Stimulated activated CD4-positive, alpha-beta T cell treated with anti-CD3 and anti-CD28 coated beads, Interleukin-1b, Interleukin-23, amount 100 ng/mL, for 1 hour (primary cell): ENCODE measurements at places on chromosomes 2 and 18.

DNA sequence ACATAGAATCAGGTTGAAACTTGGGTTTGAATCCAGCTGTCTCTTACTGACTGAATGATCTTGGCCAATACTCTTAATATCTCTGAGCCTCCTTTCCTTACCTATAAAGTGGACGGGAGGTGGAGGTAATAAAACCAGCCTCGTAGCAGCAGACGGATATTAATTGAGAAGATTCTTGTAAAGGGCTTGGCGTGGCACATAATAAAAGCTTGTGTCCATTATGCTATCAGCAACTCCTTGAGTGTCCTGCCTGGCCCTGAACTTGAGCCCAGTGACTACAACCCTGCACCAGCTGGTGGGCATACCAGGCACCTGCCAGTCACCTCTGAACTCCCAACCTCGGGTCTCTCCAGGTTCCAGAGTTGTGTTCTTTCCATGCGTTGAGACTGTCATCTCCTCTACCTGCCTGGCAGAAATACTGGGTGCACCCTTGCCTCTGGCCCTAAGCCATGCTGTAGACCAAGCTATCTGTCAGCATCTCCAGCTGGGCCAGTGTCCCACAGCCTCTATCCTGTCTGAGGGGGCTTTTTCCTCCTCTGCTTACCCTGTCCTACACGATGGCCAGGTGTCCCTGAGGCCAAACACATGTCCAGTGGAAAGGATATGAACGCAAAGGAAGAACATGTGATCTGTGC lies 9.7 kb downstream of the CAPN13 start:
- no peak for DNase-seq

GRCh38 chr2:182509-183122 lies 81.2 kb downstream of the SH3YL1 start:
- DNase-seq, result no peak

DNA sequence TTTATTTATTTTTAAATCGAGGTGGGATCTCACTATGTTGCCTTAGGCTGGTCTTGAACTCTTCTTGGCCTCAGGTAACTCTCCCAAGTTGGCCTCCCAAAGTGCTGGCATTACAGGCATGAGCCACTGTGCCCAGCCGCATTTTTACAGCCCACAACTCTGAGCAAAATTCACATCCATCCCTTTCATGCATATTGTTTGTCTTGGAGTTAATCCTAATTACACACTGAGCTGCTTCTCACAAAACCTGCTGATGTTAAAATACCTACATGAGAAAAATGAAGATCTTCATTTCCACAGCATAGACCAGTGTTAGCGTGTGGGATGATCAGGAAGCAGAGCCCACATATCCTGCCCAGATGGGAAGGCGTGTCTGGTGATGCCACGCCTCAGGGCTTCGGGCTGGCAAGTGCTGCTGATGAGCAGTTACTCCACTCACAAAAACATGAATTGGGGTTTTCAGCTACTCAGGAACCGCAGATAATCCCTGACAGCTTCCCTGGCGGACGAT lies 14.6 kb downstream of the ITGB1BP1 start:
- DNase-seq, result no peak

- no peak for DNase-seq
Observed at GRCh38 chr2:29762239-29762638, 159.1 kb downstream of the ALK start.

DNA sequence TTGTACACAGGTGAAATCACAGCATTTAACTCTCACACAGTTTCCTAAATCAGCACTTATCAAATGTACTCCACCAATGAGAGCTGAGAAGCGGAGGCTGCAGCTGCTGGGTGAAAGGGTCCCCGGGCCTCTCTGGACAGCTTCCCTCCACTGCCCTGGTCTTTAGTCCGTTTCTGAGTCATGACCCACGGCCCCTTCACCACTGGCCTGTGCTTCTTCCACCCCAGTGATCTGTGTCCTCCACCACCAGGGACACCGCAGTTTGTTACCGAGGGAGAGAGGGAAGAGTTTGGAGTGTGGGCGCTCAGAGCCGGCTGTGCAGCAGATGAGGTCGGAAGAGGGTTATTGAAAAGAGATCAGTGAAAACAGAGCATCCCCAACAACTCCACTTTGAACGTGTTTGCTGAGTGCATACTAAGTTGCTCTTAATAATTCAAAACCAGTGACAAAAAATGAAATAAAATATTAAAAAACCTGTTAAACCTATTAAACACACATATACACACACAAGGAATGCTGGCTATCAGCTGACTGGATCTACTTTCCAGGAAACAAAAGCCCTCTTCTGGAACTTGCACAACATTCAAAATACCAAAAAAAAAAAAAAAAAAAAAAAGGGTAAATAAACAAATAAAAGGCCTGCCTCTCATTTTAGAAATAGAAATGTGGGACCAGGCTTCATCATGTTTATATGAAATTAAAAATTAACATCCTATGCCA lies 54.1 kb downstream of the PXDN start:
- DNase-seq, result no peak

DNA sequence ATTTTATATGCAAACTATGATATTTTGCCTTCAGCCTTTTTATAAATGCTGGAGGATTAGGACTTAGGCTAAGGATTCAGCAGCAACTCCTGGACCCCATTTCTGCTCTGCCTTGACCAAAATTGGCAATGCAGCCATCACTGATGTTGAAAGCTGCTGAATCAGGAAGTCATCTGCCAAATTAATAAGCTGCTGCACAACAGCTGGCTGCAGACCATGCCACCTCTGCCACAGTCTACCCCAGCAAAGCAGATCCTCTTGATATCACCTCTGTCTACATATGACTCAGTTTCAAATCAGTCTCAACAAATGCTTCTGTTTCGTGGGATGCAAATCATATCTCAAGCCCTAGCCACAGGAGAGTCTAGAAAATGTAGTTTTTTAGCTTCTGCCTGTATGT lies 7.1 kb upstream of the SOS1 start:
- no peak for DNase-seq

- DNase-seq, result no peak
Observed at GRCh38 chr2:3600256-3600855, 5.4 kb downstream of the COLEC11 start.

DNA sequence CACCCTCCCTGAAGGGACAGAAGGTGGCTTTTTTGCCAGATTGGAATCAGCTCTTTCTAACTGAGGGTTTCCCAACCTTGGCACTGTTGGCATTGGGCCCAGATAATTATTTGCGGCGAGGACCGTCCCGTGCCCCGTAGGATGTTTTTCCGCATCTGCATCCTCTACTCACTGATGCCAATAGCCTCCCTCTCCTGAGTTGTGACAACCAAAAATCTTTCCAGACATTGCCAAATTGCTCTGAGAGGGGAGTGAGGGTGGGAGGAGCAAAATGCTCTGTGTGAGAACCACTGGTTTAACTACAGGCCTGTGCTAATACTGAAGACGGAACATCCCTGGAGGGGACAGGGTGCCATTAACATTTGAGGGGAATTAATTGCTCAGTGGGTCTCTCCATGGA lies 33.6 kb upstream of the GLI2 start:
- DNase-seq, result no peak

GRCh38 chr2:169066897-169067296 lies 2.5 kb upstream of the DHRS9 start:
- no peak for DNase-seq

GRCh38 chr2:134791616-134792015 lies 46.8 kb upstream of the ACMSD start:
- no peak for DNase-seq

DNA sequence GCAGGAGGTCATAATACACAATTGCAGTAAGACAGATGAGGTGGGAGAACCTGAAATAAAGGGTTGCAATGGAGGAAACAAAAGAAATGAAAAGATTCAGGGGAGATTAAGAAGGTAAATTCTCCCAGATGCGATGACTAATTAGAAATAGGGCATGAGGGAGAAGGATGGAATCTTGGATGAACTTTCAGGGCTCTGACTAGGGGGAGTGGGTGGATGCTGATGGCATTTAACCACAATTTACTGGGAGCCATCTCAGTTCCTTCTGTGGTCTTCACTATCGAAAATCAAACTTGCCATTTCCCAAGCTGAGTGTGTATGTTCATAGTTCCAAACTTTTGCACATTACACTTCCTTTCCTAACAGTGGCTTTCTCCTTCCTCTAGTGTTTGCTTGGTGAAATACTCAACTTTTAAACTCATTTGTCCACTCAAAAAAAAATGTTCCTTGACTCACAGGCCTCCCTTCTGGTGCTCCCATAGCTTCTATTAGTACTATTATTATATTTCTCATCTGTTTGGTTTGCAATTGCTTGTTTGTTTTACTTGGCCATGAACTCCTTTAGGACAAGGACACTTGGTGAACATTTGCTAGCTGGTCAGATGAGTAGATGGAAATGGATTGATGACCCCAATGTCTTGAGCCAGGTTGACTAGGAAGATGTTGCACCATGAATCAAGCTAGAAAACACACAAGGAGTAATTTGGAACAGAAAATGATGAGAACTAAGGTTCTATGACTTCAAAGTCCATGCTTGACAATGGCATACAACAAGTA lies 178.5 kb downstream of the DIS3L2 start:
- no peak for DNase-seq

- DNase-seq, result no peak
Observed at GRCh38 chr2:48240912-48241311, 289.0 kb upstream of the STON1 start.

DNA sequence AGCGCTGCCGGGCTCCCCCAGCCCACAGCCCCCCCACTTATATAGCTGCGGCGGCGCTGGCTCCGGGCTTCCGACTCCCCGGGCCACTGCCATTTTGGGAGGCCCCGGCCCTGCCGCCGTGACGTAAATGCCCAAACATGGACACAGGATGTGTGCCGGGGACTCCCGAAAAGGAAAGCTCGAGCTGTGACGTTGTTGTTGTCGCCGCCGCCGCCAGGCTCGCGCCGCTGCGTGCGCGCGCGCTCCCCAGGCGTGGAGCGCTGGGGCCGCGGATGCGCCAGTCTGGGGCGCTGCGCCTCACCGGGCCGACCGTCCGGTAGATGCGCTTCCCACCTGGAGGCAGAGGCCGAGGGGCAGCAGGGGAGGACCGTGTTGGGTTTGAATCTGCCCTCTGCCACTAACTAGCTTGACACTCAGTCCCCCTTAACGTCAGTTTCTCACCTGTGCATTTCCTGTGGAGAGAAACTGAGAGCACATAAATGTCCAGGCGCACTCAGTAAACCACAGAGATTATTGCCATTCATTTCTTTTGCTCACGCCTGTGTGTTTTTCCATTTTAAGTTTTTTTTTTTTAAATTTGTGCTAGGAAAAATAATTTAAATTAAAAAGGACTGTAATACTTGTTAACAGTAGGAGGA lies at the start of gene EGR4:
EGR4 (minus strand) TSS at position 15 of the 638 bp plus-strand sequence. CDS start 231 bp downstream, outside the sequence.
- DNase-seq, result peak; percentile 81

- no peak for DNase-seq
Observed at GRCh38 chr2:125424266-125424785, 1231.6 kb upstream of the GYPC start.

DNA sequence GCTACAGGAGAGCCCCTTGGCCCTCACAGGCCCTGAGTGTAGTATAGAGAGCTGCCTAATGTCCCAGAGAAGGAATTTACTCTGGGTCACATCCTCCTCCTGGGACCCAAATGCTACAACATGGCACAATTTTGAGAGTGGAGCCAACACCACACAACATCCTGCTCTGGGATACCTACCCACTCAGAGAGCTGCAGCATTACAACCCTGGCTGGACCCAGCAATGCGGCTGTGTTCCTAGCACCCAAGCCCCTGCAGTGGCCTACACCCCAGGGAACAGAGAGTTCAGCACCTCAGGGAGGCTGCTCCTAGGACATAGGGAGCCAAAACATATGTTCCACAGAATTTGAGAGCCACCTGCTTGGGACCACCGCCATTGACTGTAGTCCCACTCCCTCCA lies 19.3 kb upstream of the FABP1 start:
- DNase-seq, result no peak

- no peak for DNase-seq
Observed at GRCh38 chr2:141399270-141399669, 731.5 kb downstream of the LRP1B start.

DNA sequence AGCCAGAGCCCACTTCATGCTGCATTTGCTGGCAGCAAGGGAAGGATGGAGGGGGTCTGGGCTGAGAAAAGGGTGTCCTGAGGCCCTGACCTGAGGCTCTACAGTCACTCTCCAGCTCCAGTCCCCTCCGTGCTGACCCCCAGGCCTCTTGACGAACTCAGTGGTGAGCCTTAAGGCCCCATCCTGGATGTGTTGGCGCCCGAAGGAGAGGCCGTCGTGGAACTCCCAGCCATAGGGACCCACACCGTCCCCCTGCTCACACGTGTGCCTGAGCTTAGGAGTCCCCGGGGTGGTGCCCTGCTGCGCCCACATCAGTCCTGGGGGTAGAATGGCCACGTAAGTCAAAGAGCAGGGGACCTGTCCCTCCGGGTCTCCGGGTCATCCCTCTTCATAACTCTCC lies 776 bp downstream of the MOGS start:
- no peak for DNase-seq

GRCh38 chr2:120223034-120223912 lies at the start of gene TMEM185B:
Gene TMEM185B (minus strand): TSS chr2:120223400. CDS start chr2:120222976, 424 bp downstream.
- DNase-seq, result peak; percentile 89

- no peak for DNase-seq
Observed at GRCh38 chr2:74763962-74764428, 69.9 kb upstream of the HK2 start.

DNA sequence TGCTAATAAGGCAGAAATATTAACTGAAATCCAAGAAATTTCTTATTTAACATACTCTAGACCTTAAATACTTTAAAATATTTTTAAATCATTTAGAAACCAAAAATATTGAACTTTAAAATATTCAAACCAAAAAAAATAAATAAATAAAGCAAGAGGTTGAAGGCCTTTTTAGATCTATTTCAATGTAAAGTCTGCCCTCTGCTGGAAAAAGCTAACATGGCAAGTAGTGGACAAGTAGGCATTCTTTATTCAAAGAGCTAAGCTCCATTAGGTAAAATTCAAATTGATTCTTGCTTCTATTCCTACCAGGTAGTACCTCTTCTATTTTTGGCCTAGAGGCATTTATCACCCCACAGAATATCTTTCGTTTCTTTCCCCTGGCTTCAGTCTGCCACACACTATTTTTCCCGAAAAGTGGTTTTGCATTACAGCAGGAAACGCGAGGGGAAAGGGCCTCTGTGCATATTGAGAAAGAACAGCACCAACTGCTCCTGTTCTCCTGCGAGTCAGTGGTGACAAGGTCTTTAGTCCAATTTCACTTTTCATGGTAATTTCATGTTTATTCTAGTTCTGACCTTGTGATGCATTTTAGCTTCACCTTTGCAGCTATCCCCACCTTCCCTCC lies 20.4 kb downstream of the IFIH1 start:
- no peak for DNase-seq

DNA sequence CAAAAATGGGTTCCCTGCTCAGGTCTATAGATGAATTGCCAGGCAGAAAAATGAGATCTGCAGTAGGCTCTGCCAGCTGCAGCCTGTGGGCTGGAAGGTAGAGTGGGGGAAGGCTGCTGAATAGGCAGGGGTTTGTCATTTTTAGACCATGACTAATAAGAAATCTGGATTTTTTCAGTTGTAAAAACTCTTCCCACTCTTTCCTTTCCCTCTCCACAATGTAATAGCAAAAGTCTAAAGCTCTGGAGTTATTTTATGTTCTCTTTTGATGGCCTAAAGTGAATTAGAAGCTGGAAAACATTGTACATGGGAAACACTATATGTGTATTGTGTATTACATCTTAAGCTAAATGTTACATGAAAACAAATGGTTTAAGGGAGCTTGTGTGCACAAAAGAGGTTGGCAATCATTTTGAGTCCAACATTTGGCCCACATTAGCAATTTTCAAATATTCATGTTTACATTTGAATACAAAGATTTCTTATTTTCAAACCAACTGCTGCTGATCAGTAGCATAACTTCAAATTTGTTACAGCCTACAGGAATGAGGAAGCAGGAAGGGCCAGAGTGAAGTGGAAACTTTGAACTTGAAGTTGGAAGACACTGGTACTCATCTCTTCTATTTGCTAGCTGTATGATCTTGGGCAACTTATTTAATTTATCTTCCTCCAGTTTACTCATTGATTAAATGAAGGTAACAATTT lies 407.1 kb downstream of the SLC4A3 start:
- DNase-seq, result no peak
